Stimulated activated CD8-positive, alpha-beta memory T cell treated with anti-CD3 and anti-CD28 coated beads, Interleukin-2, amount 100 ng/mL, for 48 hours (primary cell): ENCODE measurements at places on chromosomes 3 and 15.

- DNase-seq = no peak
Observed at GRCh38 chr15:45263854-45264253, 11.8 kb downstream of the SLC28A2 start.

GRCh38 chr3:197490098-197491058 lies 65.4 kb downstream of the BDH1 start:
- DNase-seq = no peak

DNA sequence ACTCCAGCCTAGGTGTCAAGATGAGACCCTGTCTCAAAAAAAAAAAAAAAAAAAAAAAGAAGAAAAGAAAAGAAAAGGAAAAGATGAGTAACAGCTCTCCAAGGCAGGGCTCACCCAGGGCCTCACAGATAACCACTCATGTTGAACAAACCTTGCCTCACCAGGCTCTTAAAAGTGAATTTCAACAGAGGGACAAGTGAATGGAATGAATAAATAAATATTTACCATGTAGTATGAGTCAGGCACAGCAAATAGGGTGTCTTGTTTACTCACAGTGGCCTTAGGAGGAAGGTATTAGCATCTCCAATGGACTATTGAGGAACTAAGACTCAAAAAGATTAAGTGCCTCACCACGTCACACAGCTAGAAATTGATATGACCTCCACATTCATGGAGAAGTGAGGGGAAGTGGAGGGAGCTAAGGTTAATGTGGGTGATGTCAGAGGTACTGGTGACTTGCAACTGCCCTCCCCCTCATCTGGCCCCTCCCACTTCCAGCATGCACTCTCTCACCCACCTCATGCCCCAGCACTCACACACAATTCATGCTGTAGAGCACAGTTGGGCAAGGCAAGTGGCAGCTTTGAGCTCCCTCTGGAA lies 255.5 kb downstream of the UACA start:
- DNase-seq = no peak

GRCh38 chr3:6250167-6250566 lies 610.7 kb upstream of the GRM7 start:
- DNase-seq = no peak

GRCh38 chr3:171824824-171825221 lies 14.5 kb upstream of the PLD1 start:
- no peak for DNase-seq

- DNase-seq = no peak
Observed at GRCh38 chr15:68464448-68465090, 32.6 kb upstream of the ITGA11 start.

- no peak for DNase-seq
Observed at GRCh38 chr3:106485217-106485616, 616.4 kb upstream of the CBLB start.

DNA sequence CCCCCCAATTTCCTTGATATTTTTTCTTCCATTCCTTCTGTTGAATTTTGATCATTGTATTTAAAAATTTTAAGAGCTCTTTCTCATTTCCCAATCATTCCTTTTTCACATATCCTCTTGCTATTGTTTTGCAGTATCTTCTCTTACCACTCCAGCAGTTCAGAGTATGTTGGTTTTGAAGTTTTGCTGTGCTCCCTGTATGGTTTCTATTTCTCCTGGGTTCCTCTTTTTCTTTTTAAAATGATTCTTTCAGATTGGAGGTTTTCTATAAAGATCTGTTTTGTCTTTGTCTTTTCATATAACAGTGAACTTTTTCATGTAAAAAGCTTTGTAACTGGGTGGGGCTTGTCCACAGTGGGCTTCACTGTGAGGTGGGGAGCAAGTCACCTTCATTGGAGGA lies 12.8 kb downstream of the USP3 start:
- no peak for DNase-seq
